HS-27A (cell line): ENCODE measurements at places on chromosomes 12 and 14.
A peak's percentile ranks its signal among the peaks of the same experiment; 100 is the strongest.

- DNase-seq: no peak
These were observed 4.3 kb upstream of the GPR19 start for GRCh38 chr12:12700254-12700653.

GRCh38 chr14:22213120-22213519, 375.9 kb downstream of the DAD1 start:
- DNase-seq: no peak

DNA sequence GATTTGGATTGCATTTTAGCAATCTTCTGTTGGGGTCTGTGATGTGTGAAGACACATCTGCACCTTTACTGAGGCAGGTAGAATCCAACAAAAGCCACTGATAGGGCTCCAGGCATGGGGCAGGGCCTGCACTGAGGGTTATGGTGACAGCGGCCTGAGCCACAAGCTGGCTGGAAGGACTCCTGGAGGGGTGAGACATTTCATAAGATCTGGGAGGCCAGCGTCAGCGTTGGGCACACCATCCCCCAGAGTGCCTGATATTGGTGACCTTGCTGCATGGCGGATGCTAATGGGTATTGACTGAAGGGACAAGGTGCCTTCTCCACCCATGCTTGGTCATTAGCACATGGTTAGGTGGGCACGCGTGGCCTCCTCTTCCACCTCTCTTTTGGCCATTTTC, 187.6 kb downstream of the CACNA1C start:
- DNase-seq: no peak

- no peak for DNase-seq
These were observed 60.5 kb downstream of the FBXW8 start for GRCh38 chr12:116971222-116971621.

- DNase-seq: no peak
These were observed 904 bp upstream of the FAM177A1 start for GRCh38 chr14:35044939-35045797.

GRCh38 chr12:4216187-4216927, 57.2 kb upstream of the CCND2 start:
- DNase-seq: no peak

DNA sequence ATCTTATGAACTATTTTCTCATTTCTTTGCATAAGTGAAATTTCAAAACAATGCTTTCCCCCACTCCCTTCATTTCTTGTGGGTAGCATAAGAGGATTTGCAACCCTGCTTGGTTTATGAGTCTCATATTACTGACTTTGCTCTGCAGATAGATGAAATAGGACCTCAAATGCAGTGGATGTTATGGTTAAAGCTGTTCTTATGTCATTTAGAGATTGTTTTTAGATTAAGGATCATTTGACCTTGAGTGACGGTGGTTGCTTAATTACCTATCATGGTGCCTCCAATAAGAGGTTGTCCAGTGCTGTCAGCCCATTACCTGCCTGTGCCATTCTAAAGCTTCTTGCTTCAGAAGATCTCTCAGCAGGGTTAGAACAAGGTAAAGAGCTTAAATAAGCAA, 351.4 kb upstream of the ATP2B1 start:
- DNase-seq: no peak

GRCh38 chr12:60071759-60072191, 475.9 kb downstream of the SLC16A7 start:
- no peak for DNase-seq

DNA sequence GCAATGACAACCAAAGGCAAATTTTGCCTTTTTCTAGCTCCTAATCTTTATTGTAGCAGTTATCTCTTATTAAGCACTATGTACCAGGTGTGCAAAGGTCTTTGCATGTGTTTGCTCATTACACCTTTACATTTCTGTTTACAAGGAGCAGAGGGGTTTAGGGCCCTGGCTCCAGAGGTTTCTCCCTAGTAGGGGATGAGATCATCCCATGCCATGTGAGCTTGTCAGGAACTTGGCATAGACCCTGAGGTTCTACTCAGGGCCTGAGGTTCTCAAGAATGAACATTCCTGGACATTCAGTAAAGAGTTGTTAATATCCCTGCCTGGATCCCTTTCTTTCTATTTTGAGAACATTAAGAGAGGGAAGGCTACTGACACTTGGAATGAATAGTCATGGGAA, 292.0 kb downstream of the RPAP3 start:
- no peak for DNase-seq

GRCh38 chr14:97367278-97367677, 570.1 kb downstream of the VRK1 start:
- DNase-seq: no peak

DNA sequence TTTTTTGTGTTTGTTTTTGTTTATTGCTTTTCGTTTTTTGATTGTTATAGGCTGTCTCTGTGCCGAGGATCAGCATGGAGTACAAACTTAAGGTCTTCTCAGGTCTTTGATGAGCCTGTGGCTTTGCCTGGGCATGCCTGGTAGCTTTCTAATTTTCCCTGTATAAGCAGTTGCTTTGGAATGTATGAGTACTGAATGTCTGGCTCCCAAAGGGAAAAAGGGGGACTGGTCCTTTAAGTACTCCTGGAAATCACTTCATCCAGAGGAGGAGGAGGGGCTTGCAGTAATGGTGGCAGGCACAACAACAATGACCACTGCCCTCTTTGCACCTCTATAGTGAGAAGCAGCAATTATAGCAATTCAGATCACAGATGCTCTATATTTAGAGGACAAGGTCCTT, 67.6 kb upstream of the TTC7B start:
- no peak for DNase-seq

DNA sequence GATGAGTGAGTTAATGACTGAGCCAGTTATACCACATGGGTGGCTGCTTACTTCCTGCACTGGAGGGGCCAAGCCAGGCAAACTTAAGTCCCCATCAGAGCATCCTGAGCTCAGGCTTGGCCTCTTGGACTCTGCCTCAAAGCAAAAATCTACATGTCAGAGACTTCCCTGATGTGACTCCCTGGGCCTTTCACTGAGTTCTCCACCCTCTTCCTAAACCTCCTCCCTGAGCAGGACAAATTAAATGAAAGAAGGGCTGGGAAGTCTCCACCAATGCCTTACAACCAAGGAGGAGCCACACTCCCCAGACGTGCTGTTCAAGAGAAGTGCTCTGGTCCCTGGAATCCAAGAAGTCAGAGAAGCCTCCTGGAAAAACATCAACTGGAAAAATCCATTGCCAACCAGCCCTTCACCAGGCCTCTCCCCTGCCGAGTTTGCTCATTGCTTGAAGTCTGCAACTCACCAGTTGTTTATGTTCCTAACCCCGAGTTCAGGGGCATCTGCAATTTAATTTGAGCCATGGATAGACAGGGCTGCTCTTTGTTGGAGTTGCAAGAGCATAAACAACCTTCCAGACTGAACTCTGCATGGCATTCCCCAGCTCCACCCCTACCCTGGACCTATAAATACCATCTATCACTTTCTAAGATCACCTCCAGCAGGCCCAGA, 160.5 kb downstream of the ANO2 start:
- no peak for DNase-seq

- DNase-seq: no peak
These were observed 718 bp downstream of the CCDC92 start for GRCh38 chr12:123971770-123972456.

DNA sequence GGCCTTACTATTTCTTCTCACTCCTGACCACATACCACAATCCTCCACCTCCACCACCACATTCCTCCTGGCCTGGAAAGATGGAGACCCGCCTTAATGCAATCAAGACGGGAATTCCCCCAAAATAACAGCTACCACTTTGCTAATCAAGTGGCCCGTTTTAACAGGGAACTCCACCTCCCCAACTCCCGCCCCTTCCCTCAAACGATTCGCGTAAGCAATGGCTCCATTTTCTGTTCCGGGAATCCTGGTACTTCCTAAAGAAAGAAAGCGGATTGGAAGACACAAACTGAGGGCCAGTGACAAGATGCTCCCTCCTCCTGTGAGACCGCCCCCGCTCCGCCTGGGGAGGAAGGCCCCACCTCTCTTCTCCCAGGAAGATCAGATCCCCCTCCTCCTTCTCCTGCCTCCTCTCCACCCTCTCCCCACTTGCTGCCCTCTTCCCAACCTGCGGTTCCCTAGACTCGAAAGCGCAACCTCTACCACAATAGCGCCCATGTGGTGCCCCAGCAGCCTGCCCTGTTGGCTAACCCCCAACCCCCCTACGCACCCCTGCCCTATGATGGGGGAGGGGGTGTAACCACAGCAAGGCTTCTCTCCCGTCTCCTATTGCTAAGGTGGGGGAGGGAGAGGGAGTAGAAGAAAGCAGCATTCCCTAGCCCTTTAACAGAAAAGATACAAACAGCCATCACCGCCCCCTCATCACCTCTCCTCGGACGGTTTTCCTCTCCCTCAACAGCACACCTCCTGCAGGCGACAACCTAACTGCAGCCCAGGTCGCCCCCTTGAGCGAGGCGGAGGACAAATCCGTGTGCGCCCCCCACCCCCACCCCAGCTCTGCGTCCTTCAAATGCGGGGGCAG, 777 bp downstream of the ARF3 start:
- DNase-seq: peak; percentile 83

DNA sequence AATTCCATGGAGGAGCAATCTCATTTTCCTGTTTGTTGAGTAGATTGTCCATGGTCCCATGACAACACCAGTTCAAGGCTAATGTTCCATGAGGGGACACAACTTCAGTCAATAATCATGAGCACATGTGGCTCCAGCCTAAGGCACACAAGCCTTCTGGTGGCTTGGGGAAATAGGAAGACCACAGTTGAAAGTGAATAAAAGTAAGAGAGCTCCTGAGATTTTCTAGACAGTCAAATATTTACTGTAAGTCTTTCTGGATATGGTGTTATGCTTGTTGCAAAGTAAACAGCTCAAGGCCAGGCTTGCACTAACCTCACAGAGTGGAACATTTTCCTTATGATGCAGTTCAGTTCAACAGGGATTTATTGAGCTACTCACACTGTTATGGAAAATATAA, 206.9 kb upstream of the SLC38A2 start:
- DNase-seq: no peak

DNA sequence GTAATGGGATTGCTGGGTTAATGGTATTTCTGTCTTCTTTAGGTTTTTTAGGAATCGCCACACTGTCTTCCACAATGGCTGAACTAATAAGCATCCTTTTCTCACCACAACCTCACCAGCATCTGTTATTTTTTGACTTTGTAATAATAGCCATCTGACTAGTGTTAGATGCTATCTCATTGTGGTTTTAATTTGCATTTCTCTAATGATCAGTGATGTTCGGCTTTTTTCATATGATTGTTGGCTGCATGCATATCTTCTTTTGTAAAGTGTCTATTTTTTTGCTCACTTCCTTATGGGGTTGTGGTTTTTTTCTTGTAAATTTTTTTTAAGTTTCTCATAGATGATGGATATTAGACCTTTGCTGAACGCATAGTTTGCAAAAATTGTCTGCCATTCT, 377.9 kb downstream of the GALC start:
- DNase-seq: no peak

GRCh38 chr12:78696267-78696666, 168.3 kb upstream of the SYT1 start:
- no peak for DNase-seq

DNA sequence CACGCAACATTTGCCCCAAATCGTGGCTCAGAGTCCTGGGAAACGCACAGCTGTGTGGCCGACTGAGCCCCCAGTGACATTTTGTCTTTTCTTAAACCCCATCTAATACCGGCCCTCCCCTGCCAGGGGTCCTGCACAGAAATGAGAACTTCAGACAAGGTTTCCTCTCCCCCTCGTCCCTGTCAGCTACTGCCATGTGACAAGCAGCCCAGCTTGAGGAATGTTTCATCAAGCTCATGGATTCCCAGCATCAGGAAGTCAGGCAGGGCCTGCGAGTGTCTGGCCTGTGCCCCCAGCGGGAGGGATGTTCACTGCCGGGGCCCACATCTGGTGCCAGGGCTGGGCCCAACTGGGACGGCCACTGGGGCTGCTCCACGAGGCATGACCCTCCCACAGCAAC, 15.9 kb downstream of the MMP17 start:
- no peak for DNase-seq

- DNase-seq: no peak
These were observed 2.3 kb downstream of the OTUB2 start for GRCh38 chr14:94028450-94028826.

GRCh38 chr12:34396861-34397590, 374.7 kb downstream of the ALG10 start:
- DNase-seq: no peak

DNA sequence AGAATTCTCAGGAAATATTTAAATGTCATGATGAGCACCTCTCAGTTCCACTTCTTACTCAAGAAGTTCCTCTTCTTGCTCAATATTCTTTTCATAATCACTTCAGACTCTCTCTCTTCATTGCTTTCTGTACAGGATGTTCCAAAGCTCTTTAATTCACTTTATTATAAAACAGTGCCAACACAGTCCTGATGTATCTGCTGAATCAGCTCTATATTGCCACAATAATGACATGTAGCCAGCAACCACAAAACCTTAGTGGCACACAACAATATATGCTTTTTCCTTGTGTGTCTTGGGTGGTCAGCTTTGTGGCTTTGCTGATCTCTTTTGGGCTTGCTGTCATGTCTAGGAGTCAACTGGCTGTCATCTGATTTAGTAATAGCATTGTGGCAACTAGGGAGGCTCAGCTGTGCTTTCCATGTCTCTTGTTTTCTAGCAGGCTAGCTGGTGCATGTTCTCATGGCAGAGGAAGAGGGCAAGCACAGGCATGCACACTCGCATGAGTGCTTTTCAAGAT, 52.8 kb upstream of the SLC2A13 start:
- no peak for DNase-seq

GRCh38 chr14:60092526-60092920, 800 bp downstream of the PCNX4 start:
- DNase-seq: no peak

DNA sequence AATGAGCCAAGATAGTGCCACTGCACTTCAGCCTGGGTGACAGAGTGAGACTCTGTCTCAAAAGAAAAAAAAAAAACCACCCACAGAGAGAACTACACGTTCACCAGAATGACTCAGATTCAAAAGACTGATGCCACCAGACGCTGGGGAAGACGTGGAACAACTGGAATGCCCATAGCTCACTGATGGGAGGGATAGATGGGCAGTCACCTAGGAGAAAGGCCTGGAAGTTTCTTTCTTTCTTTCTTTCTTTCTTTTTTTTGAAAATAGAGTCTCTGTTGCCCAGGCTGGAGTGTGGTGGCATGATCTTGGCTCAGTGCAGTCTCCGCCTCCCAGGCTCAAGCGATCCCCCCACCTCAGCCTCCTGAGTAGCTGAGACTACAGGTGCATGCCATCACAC, 10.0 kb upstream of the KLC1 start:
- DNase-seq: no peak

DNA sequence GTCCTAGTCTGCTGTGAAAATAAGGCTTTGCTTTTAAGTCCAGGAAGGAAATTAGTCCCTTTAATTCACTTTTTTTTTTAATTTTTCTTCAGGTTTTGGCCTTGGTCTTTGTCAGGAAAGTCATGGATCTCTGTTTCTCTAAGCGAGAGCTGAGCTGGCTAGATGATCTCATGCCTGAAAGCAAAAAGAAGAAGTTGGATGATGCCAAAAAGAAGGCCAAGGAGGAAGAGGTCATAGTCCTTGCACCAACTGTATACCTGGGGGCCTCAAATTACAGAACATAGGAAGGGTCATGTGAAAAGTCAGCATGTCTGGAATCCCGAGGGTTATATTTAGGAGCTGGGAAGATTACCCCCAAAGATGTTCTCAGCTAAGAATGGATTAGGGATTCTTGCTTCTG, 72.3 kb downstream of the SLC4A8 start:
- DNase-seq: no peak
